Uterine smooth muscle cell (primary cell): ENCODE measurements at places on chromosomes 16 and 17. TPM values are rescaled to one million over a fixed set of nuclear protein-coding genes. Genes with fewer than 3 reads are reported as not detected.

Gene DLX4
- not detected in 2 replicates for total RNA-seq

Gene CDH3
- 0.25 and 0.33 TPM in 2 replicates for total RNA-seq

Gene ACSM3
- total RNA-seq = 0.77 and 1.00 TPM in 2 replicates

Gene CCL4
- total RNA-seq = not detected in 2 replicates

Gene CCDC144A
- 0.33 and 9.1 TPM in 2 replicates for total RNA-seq

Gene ZNF48
- 6.0 and 8.2 TPM in 2 replicates for total RNA-seq

Gene CSH2
- total RNA-seq = under 0.01 TPM in 1 of 2 replicates, not detected in the other

Gene SYNGR3
- 1.4 and 6.1 TPM in 2 replicates for total RNA-seq

Gene ADGRG3
- total RNA-seq = not detected in 2 replicates

Gene SPATA32
- total RNA-seq = 0.12 TPM in 1 of 2 replicates, not detected in the other
